ENCODE measurements at places on chromosomes 12 and 14.

DNA sequence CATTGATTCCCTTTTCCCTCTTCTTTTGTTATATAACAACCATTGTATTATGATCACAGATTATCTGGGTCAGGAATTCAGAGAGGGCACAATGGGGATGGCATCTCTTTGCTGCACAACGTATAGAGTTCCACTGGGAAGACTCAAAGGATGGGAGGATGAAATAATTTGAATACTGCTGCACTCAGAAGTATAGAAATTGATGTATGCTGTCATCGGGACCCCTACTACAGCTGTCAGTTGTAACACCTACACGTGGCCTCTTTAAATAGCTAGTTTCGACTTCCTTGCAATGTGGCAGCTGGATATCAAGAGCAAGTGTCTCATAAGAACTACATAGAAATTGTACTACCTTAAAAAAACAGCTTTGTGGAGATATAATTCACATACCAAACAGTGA lies 408.1 kb downstream of the PDZRN4 start:
- no peak for DNase-seq

DNA sequence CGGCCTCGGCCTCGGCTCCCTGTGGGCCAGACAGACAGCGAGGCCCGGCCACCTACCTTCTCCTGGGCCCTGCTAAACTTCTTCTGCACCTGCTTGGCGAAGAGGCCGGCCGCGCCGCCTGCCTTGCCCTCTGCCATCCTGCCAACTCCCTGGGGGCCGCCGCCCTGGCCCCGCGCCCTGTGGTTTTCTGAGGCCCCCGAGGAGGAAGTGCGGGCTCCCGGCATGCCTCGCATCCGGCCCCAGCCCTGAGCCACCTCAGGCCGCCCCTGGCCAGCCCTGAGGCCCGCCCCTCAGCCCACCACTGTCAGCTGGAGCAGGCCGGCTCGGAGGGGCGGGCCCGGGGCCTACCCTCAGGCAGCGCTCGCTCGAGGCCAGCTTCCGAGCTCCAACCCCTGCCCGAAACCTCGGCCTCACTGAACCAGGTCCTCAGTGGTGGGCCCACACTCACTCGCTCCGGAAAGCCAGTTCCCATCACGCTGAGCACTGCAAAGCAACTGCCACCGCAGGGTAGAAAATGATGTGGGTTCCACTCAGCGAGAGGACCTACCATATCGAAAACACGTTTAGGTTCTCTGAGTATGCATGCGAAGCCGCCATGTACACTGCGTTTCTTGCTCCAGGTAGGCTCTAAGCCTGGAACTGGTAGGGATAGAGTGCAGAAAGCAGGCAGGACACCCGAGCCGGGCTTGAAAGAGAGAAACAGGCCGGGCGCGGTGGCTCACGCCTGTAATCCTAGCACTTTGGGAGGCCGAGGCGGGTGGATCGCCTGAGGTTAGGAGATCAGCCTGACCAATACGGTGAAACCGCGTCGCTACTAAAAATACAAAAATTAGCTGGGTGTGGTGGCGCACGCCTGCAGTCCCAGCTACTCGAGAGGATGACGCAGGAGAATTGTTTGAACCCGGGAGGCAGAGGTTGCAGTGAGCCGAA lies at the start of gene BIN2:
Gene BIN2 (minus strand): TSS at position 209 of the 930 bp plus-strand sequence. CDS start 72 bp downstream, at position 137.
- peak; percentile 43 for DNase-seq

GRCh38 chr12:86015026-86015425 lies 140.9 kb downstream of the NTS start:
- DNase-seq = no peak

DNA sequence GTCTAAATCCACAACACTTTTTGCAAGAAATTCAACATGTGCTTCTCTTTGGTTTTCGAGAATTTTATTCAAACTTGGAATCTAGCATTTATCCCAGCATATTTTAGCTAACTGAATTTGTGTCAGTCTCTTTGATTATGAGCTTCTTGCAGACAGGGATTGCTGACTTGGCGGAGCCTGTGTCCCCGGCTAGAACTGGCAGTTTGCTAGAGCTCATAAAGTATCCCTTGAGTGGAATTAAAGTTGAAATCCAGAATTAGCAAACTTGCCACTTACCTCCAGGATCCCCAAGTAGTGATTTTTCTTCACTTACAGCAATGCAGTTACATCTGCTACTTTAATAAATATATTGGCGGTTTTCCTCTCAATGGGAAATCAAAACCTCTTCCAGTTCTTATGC lies 306.9 kb downstream of the AACS start:
- DNase-seq = no peak

GRCh38 chr12:52280319-52280795 lies 5.9 kb downstream of the KRT86 start:
- no peak for DNase-seq

GRCh38 chr12:18747895-18748294 lies 10.0 kb downstream of the CAPZA3 start:
- DNase-seq = no peak

DNA sequence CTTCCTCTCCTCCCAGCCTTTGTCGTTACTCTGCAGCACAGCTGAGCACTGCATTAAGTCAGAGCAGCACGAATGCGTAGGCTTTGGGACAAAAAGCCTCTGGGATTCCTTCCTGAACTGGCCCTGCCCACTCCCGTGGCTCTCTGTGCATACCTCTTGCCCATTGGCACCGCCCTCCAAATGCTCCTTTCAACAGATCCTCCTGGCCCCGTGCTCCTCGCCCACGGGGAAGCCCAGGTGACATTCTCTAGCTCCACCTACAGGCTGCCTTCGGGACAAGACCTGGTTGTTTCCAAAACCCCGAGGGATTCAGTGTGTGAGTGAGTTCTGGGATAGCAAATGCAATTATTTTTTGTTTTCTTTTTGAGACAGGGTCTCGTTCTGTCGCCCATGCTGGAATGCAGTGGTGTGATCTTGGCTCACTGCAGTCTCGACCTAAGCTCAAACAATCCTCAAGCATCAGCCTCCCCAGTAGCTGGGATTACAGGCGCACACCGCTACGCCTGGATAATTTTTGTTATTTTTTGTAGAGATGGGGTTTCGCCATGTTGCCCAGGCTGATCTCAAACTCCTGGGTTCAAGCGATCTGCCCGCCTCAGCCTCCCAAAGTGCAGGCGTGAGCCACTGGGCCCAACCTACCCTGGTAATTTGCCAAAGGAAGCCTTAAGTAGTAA lies 17.9 kb upstream of the TDRD9 start:
- DNase-seq = peak; percentile 66

- DNase-seq = no peak
These were observed 141.4 kb downstream of the ADGRD1 start for GRCh38 chr12:131094831-131095805.

DNA sequence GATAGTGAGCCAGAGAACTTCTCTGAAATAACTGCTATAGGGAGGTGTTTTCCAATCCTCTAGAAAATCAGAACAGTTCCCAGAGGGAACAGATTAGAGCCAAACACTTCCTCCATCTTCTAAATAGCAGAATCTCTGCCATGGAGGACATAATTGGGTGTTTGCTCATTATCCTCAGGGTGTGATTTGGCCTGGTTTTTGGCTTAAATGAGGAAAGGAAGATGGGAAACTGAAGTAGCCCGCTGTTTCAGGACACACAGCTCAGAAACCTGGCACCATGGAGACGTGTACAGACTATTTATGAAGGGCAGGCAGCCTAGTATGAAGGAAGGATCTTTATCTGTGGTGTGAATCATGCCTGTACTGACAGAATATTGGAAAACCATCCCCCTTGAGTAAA lies 231.7 kb upstream of the PRKD1 start:
- DNase-seq = no peak

Data from activated T-cell treated with anti-CD3 and anti-CD28 coated beads, Interleukin-2, amount 50 U/mL, for 4 hours (primary cell).